ENCODE measurements at places on chromosomes 6 and 20.

GRCh38 chr6:15481390-15482291, 181.2 kb downstream of the DTNBP1 start:
- peak; percentile 66 for DNase-seq

DNA sequence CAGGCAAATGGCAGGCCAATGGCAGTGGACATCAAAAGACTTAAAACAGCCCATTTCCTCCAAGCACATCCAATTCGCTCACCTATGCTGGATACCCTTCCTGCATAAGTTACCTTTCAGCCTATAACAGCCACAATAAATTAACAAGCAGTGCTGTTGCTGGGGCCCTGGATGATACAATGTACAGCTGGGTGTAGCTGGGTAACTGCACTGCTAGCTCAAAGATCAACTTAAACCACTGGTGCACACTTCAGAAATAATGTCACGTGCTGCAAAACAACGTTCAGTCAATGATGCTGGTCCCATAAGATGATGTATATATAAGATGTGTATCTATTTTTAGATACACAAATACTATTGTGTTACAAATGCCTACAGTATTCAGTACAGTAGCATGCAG, 13.6 kb downstream of the IL20RA start:
- DNase-seq: no peak

GRCh38 chr6:39196673-39197091, 32.6 kb downstream of the KCNK5 start:
- no peak for DNase-seq

- no peak for DNase-seq
These were observed 85.7 kb downstream of the RFPL4B start for GRCh38 chr6:112432853-112433252.

GRCh38 chr6:41232667-41233066, 4.5 kb downstream of the TREML4 start:
- DNase-seq: no peak

DNA sequence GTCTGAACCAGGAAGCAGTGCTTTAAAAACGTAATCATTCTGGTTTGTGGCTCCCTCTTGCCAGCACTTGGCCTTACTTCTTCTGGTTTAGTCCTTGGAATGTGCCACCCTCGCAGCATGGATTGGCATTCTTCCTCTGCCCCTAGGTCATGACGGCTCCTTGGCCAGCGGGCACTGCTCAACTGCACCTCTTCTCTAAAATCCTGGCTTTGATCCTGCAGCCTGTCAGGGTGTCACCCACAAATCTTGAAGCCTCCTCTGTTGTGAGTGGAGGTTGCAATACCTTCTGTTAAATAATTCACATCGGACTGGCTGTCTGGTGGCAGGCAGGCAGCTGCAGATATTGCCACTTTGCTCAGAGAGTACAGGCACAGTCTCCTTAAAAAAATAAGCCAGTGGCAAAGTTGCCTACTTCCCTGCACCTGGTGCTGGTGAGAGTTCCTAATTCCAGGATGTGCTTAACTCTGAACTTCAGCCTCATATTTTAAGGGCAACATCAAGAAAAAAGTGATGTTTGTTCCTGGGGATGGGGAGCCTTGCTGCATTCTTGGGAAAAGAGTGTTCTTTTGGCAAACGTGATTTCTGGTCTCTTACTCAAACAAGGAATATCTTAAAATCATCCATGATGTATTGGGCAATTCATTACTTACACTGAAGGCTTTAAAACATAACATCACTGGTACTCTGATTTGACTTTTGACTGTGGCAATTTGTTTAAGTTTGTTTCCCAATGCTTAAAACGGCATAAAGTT, 179.8 kb downstream of the FOXA2 start:
- no peak for DNase-seq

DNA sequence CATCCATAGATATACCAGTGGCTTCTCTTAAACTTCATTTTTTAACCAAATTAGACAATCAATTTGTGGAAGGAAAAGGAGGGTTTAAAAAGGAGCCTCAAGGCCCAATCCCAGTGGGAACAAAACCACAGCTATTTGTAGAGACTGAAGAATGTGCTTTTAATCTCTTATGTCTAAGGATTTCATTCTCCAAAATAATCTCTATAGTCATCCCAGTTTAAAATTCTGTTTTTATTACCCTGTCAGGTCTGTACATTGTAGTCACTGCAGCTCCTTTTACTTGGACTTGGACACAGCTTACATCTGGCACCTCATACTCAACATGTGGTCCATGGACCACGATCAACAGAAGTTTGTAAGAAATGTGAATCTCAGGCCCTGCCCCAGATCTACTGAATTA, 152.1 kb upstream of the STMND1 start:
- DNase-seq: no peak

GRCh38 chr6:135191508-135192255, 10.6 kb downstream of the MYB start:
- DNase-seq: no peak

- no peak for DNase-seq
These were observed 60.8 kb upstream of the TENT5A start for GRCh38 chr6:81813305-81813704.

DNA sequence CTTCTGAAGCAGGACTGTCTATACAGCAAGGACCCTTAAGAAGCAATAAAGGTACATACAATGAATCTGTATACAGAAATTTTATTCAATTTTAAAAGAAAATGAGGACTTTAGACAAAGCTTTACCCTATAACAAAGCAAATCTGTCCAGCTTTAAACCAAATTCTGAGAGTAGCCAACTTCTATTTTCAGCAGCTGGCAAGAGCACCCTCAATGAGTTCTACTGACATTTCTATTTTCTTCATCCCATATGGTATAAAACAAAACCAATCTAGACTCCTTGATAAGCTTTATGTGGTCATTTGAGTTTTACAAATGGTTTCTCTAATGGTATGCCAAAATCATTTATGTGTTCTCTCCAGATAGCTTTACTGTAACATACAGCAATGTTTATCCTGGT, 12.7 kb downstream of the CPNE1 start:
- no peak for DNase-seq

DNA sequence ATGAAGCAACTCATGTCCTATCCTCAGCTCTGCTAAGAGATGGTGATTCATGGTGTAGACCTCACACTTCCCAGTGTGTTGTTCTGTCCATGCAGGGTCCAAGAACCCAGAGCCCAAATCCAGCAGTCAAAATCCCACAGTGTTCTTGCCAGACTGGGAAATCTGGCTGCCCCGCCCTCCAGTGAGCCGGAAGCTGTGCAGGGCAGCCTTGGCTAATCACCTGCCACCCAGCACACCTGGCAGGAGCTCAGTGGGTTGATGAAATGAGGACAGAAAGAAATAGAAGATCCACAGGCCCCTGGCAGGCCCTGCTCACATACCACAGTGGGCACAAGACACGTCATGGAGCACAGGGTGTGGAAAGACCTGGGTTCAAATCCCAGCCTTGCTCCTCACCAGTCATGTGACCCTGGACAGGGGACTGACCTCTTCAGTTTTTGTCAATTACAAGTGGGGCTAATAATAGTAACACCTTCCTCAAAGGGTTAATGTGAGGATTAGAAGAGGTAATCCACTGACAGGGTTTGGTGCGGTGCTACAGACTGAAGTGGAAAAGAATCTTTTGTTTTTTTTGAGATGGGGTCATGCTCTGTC, 13.6 kb upstream of the GUCA1A start:
- no peak for DNase-seq

- no peak for DNase-seq
These were observed 2.8 kb upstream of the SLPI start for GRCh38 chr20:45257161-45257560.

DNA sequence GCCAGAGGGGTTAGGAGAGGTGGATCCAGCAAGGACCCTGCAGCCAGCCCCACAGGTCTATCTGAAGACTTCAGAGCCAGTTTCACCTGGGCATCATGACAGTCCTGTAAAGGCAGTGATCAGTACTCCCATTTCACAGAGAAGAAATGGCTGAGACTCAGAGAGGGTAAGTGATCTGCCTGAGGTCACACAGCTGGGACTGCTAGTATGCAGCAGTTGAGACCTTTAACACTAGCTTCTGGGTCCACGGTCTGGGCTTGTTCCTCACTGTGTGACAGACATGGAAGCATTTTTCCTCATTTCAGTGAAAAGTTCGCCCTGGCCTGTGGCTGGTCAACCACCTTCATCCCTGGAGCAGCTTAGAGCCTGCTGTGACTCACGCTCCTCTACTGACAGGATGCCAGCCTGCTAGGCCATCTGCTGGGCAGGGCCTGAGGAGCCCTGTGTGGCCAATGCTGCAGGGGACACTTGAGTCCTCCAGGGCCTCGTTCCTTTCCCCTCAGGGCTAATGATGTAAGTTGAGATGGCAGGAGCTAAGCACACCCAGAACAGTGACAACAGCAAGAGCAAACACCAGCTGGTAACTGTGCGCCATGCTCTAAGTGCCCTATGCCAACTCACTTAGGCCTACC, 192.0 kb downstream of the LRFN2 start:
- peak; percentile 99 for DNase-seq
